AG04450 (cell line): ENCODE measurements at places on chromosomes 11 and 22. TPM values are rescaled to one million over a fixed set of nuclear protein-coding genes. Genes with fewer than 3 reads are reported as not detected.

Gene RBX1
- polyA plus RNA-seq = 71.7 and 104 TPM in 2 replicates

Gene KDELR3
- polyA plus RNA-seq = 223 and 278 TPM in 2 replicates

Gene PGA4
- polyA plus RNA-seq = 0.82 and 1.1 TPM in 2 replicates

DNA sequence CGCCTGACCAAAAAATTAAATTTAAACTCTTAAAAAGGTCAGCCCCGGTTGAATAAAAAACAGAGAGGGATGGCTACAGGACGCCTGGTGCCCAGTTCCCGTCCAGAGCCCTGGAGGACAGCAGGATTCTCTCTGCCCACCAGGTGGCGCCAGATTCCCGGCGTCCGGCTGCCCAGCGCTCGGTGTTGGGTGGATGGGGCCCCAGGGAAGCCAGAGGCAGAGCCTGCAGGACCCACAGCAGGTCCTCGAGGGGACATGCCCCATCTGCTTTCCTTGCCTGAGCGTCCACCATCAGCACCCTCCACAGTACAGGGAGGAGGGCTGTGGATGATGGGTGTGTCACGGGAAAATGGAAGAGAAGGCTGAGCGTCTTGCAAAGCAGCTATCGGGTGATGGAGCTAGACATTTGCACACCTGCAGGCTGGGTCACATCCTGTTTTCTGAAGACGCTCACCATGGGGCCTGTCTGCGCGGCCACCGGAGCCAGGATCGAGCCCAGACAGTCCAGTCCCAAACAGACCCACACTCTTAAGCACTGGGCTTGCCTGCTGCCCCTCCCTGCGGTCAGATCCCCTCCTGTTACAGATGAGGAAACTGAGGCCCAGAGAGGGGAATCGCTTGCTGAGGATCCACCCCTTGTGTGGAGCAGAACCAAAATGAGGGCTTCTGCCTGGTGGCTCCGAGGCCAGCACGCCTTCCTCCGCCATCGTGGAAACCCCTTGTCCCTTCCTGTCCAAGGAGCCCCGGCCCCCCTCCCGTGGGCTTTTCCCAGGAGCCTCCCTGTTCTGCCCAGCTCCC is 18.5 kb upstream of the CBX7 start:
- peak; percentile 39 for DNase-seq

GRCh38 chr11:121350314-121351082 is 57.9 kb downstream of the SC5D start:
- DNase-seq = no peak

GRCh38 chr22:43449205-43449830 is 37.5 kb downstream of the MPPED1 start:
- DNase-seq = no peak

DNA sequence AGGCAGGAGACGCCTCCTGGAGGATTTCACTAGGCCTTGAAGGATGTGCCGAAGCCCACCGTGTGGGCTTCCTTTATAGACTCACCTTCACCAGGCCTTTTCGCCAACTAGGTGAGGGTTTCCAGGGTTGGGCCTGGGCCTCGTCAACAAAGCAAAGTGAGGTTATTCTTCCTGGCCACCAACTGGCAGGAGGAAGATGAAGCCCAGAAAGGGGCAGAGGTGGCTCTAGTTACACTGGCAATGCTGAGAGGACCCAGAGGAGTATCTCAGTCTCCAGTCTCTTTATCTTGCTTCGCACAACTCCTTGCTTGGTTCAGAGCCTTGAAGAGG is 404 bp upstream of the RELT start:
- no peak for DNase-seq

DNA sequence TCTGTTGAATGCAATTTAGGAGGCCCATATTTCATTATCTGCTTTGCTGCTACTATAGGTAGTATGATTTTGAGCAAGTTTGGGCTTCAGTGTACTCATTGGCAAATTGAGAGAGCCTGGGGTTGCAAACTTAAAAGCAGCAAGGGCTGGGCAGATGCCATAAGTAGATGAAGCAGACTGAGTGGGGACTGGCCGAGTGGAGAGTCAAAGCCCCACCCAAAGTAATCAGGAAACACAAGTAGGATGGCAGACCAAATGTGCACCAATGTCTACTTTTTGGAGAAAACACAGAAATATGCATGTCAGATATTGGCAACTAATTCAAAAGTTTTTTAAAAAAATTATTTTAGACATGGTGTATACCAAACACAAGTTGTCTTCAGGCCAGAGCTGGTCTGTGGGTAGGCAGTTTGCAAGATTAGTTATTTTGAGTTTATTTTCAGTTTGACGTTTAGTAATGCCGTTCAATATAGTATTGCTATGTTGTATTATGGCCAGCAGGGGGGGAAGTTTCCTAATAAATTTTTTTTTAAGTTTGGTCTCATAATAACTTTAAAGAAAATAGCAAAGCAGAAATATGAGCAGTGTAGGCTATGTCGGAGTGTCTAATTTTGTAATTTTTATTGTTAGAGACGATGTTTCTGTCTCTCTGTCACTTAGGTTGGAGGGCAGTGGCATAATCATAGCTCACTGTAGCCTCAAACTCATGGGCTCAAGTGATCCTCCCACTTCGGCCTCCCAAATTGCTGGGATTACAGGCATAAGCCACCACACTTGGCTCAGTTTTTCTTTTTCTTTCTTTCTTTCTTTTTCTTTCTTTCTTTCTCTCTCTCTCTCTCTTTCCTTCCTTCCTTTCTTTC is 105.1 kb downstream of the HIPK3 start:
- no peak for DNase-seq
